ENCODE measurements at places on chromosomes 2 and 18.

DNA sequence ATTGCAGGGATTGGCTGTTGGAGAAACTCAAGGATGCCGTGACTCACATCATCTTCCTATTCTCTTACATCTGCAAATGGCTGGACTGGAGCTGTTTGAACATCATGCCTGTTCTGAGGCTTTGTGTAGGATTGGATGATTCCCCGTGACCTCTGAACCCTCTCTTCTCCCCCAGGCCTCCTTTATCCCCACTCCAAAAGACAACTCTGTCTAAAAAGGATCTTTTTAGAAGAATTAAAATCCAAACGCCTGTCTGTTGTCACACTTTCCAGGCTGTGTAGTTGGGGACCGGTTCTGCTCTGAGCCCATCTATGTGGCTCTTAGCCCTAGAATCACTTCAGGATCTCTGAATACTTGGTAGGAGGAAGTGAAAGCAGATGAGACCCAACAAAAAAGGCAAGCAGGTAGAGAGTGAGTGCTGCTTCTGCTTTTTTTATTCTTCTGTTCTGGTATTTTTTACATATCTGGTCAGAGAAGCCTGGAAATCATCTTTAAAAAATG is 565 bp downstream of the SP140 start:
- no peak for DNase-seq

DNA sequence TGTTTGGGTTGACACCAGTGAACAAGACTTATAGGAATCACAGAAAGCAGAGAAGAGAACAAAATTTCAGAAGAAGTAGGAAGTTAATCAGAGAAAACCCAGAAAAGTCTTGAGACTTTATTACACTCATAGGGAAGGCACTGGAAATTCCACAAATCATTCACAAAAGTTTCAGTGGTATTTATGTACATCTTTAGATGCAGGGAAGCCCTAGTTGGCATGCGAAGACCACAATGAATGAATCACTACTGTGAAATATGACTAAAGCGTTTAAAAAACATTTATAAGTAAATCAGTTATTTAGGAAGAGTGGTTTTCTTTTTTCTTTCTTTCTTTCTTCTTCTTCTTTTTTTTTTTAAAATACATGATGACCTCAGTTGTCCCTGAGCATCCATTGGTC is 105.1 kb downstream of the NUP35 start:
- no peak for DNase-seq

DNA sequence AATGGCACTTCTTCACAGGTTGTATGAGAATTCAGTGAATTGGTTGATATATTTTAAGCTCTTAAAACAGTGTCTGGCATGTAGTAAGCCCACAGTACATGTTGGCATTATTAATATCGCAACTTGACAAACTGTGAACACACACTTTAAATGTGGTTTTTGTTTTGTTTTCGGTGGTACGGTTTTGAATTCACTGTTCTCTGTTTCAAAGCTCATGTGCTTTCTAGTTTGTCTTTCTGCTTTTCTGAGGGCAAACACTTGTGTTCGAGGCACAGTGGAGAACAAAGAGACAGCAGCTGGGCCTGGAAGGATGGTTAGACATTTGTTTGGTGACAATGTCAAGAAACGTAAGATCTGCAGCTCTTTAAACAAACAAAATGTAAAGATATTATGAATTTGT is 276.5 kb upstream of the MC4R start:
- no peak for DNase-seq

DNA sequence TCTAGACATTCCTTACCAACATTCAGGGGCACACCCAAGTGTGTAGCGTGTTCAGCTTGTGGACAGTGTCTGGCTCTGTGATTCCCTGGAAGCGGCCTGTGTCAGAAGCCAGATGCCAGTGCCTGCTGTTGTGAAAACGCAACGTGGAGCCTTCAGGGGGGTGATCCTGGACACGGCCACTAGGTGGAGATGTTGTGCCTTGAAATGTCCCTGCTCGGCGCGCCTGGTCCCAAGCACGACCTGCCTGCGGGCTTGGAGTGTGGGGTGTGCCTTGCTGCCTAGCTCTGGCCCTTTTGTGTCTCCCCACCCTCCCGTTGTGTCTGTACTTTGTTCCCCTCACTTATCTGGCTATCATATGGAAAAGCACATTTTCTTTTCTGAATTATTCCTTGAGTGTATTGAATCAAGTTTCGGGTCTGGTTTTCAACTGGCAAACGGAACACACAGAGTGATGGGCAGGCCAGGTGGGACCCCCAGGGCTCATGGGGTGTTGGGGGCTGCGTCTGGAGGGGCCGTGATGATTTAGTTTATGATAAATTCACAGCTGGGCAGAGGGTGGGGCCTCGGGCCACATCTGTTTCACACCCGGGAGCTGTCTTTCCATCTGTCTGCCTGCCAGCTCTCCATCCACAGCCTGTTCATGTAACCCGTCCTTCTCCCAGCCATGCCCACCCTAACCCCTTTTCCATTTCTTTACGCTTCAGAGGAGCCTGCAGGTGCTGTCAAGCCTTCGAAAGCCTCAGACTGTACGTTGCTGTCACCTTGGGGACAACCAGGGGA is 95.5 kb downstream of the DYSF start:
- no peak for DNase-seq

DNA sequence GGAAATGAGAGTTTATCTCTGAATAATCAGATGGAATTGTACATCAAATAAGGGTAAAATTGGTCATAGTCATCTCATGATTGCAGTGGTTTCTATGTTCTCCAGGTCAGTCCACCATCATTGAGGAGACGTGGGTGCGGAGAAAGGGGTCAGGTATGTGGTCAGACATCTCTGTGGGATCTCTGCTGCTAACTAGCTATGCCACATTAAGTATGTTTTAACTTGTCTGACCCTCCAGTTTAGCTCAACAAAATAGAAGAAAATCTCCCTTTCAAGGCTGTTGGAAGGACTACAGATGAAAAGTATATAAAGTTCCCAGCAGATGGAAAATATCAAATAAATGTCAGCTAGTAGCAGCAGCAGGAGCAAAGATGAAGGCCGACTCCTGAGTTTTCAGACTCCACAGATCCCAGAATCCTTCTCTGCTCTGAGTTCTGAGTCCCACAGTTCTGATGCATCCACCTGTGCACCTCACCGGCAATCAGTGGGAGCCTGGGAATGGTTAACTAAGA is 106.6 kb upstream of the CYP1B1 start:
- no peak for DNase-seq

DNA sequence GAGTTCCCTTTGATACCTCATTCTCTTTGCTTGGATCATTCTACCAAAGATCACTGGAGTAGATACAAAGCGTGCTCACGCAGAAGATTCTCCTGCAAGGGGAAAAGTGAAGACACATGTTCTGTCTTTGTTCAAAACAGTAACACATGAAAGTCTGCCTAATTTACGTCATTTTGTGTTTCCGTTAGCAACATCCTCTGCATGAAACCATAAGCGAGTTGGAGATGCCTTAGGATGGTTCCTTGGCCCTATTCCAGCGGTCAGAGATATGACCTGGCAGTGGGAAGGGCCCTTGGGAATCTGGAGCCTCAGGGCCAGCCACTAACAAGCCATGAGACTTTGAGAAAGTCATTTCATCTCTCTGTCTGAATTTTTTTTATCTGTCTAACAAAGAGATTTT is 180.9 kb upstream of the TWIST2 start:
- no peak for DNase-seq

GRCh38 chr2:26412091-26412673 is 10.5 kb downstream of the DRC1 start:
- DNase-seq: peak; percentile 57

DNA sequence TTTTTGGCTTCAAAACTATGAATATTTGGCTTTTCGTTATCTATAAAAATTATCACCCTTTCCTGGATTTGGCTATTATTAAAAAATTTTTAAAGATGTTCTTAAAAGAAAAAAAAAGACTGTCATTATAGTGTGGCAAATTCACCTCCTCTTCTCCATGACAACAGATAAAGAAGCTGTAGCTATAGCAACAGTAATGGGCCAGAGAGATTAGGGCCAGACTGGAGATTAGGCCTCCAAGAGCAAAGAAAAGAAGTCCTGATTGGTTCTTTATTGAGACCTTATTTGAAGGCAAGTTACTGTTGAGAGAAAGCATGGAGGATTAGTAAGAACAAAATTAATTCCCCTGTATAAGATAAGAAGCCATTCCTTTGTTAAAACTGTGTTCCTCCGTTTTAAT is 812.5 kb downstream of the DCC start:
- no peak for DNase-seq

DNA sequence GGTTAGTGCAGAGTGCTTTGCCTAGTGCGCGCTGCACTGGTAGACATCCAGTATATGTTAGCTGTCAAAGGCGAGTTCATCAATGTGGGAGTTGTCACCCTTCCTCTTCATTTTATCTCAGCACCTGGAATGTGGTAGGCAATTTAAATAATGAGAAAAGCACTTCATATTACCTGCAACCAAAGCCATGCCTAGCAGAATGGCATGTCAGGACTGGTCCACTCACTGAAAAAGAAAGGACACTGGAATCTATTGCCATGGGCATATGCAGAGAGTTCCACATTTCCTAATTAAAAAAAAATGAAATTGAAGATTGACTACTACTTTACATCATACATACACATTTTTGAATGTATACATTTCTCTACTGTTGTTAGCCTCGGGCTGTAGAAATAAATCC is 139.6 kb downstream of the PAX3 start:
- DNase-seq: no peak

DNA sequence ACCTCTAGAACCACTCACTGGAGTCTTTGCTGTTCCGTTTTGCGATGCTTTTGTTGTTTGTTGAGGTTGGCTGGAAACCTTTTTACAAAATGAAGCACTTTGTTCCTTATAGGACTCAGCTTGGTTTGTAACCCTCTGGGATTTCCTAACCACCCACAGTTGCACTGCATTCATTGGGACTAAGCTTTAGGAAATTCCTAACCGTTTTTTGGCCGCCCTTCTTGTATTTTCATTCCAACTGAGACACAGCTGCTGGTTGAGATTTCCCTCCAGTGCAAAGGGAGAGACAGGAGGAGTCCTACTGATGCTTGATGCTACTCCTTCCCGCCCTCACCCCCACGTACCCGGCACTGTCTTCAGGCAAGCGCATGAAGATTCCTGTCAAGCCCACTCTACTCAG is 6.1 kb upstream of the DIPK1C start:
- DNase-seq: no peak

DNA sequence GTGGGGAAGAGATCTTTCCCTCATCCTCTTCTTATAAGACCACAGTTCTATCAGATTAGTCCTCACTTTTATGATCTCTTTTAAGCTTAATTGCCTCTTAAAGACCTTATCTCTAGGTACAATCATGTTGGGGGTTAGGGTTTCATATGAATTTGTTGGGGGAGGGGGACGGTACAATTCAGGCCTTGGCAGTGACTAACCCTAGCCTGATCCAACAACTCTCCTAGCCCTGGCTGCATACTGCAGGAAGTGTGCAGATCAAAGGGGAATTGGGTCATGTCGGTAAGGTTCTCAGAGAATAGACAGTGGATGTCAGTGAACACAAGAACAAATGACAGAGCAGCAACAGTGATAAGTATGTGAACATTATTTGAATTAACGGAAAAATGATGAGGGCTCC is 16.4 kb downstream of the CAPN13 start:
- no peak for DNase-seq

- no peak for DNase-seq
Observed at GRCh38 chr2:160876029-160876428, 284.2 kb upstream of the TANK start.

- DNase-seq: no peak
Observed at GRCh38 chr18:30132959-30133358, 909.6 kb downstream of the DSC3 start.

GRCh38 chr2:241932899-241933178 is 63.3 kb downstream of the RTP5 start:
- DNase-seq: no peak

GRCh38 chr2:48927355-48927754 is 171.8 kb upstream of the LHCGR start:
- DNase-seq: no peak

- peak; percentile 62 for DNase-seq
Observed at GRCh38 chr2:144660518-144661316, 140.8 kb upstream of the ZEB2 start.

GRCh38 chr2:26786207-26787028 is 562 bp downstream of the CENPA start:
- DNase-seq: no peak

DNA sequence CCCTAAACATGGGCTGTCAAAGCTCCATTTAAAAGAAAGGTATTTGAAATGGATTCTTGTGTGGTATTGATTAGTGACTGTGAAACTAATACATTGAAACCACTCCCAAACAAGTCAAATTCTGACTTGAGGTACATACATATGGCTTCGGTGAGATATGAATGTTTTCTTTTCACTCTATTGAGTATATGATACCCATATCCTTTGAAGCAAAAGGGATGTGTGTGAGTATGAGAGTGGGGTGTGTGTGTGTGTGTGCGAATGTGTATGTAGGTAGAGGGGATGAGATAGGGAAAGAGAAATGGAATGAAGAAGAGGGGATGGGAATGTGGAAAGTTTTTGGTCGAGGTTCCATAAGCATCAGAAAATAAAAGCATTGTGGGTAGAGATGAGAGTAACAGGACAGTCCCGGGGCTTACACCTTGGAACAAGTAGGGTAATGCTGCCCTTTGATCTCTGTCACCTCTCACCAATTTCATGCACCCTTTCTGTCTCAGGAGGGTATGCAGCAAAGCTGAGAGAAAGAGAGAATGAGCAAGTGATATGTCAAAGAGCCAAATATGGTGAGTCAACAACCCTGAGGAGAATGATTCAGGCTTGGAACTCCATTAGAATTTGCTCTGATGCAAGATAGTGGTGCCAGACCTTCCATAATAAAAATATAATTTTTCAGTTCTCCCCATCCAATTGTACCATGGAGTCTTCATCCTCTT is 64.0 kb upstream of the ZEB2 start:
- DNase-seq: no peak

GRCh38 chr2:215414674-215415073 is 21.2 kb downstream of the FN1 start:
- DNase-seq: no peak

- no peak for DNase-seq
Observed at GRCh38 chr2:222315443-222316121, 16.8 kb upstream of the PAX3 start.

- DNase-seq: no peak
Observed at GRCh38 chr18:45046961-45047360, 366.3 kb downstream of the SETBP1 start.

DNA sequence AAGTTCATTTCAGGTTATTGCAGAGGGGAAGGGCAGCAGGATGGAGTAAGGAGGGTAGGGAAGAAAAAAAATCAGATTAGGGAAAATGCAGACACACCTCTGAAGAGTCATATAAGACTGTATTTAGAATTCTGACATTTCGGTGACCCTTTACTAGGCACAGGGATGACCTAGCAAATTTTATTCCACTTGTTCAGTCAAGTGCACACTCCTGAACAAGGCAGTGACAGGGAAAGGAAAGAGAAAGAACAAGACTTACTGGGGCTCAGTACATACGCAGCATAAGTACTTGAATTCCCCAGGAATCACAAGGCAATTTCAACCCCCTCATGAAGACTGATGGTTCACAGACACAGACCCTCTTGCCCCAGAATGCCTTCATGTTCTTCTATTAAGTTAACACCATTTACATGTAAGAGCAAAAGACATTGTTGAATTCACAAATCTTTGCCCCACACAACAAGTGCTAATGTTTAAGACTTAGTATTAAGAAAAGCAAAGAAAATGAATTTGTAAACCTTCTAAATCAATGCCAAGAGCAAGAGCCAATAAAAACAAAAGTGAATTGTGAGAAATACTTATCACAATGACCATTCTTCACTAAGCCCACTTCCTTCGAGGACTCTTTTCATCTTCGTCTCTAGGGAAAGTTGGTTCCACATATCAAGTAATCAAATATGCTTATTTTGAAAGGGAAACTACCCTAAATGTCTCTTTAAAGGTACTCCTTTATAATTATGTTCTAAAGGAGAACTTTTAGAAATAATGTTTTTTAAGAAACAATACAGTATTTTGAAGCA is 47.0 kb downstream of the COBLL1 start:
- no peak for DNase-seq
